ENCODE measurements at places on chromosomes 6 and 20.

DNA sequence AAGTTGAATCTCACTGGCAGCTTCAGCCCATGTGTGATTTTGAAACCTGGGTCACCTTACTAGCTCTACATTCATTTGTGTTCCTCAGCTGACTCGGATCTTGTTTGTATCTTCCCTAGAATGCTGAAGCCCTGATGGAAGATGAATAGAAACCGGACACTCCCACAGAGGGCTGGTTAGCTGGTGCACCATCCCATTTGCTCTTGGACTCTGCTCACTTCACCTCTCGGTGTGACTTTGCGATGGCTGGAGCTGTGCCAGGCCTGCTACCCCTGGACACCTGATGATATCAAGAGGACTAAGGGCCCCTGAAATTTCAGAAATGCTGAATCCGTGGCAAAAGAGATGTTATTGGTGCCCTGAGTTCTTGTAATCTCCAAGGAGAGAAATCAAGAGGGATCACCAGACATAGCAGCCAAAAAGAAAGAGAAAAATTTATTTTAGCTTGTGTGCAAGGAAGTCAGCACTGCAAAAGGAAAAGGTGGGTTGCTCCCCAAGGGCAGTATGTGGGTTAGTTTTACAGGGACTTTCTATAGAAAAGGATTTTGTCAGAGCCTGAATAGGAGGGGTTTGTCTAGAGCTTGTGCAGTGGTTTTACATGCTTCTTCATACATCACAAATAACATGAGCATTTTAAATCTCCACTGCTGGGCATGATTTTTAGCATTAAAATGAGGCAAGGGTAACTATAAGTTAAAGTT, 426.3 kb upstream of the NOX3 start:
- ATAC-seq, result peak; percentile 69

GRCh38 chr6:117960877-117961276, 53.8 kb downstream of the SLC35F1 start:
- ATAC-seq, result no peak

DNA sequence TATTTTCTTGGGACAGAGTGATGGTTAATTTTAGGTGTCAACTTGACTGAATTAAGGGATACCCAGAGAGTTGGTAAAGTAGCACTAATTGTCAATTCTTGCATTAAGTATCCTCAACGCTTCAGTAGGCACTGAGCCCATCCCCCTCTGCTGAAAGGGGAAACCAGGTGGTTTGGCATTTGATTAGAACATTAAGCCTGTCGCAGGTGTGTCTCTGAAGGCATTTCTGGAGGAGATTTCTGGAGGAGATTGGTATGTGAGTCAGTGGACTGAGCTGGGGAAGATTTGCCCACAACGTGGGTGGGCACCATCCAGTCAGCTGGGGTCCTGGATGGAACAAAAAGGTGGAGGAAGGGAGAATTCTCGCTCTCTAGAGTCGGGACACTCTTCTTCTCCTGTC, 119.8 kb downstream of the RFX6 start:
- ATAC-seq, result no peak

- no peak for ATAC-seq
Measured at GRCh38 chr20:17885544-17885943, 83.0 kb downstream of the SNX5 start.

- ATAC-seq, result no peak
Measured at GRCh38 chr20:4272225-4272624, 256.9 kb upstream of the RNF24 start.

- ATAC-seq, result no peak
Measured at GRCh38 chr6:12245763-12246718, 44.1 kb upstream of the EDN1 start.

- no peak for ATAC-seq
Measured at GRCh38 chr6:4564801-4565271, 211.4 kb upstream of the CDYL start.

GRCh38 chr20:54633374-54634355, 158.3 kb downstream of the DOK5 start:
- ATAC-seq, result no peak

GRCh38 chr6:34005901-34006531, 139.9 kb downstream of the GRM4 start:
- ATAC-seq, result no peak

- ATAC-seq, result peak; percentile 36
Measured at GRCh38 chr6:73519926-73520687, 725 bp downstream of the EEF1A1 start.

- peak; percentile 89 for ATAC-seq
Measured at GRCh38 chr6:159017757-159018559, 18.0 kb upstream of the RSPH3 start.

- no peak for ATAC-seq
Measured at GRCh38 chr6:7165890-7166267, 58.1 kb downstream of the RREB1 start.

GRCh38 chr6:42260972-42261371, 43.3 kb upstream of the MRPS10 start:
- ATAC-seq, result peak; percentile 60

DNA sequence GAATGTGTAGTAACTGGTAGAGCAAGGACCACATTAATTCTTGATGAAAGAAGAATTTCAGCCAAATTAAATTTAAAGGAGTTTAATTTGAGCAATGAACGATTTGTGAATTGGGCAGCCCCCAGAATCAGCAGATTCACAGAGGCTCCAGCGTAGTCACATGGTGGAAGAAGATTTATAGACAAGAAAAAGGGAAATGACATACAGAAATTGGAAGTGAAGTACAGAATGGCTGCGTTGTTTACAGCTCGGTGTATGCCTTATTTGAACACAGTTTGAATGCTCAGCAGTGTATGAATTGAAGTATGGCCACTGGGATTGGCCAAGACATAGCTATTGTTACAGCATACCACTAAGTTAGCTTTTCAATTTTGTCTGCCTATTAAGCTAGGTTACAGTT, 173.6 kb upstream of the ARG1 start:
- ATAC-seq, result no peak

DNA sequence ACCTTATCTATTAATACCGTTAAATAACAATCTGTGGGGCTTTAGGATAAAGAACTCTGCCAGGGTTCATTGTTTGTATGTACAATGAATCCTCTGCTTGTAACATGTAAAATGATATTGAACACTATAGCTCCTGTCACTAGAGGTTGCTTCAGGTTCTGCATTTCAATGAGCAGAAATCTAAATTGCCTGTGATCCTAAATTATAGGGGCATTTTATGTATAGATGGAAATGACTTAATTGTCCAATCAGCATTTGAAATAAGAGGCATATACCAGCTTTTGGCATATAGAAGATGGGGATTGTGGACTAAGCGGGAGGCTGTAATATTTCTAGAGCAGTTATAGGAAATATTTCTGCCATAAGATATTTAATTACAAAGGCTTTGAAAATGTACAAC, 2.0 kb downstream of the NCOA3 start:
- no peak for ATAC-seq

- ATAC-seq, result no peak
Measured at GRCh38 chr6:121330516-121330915, 3.8 kb downstream of the TBC1D32 start.

DNA sequence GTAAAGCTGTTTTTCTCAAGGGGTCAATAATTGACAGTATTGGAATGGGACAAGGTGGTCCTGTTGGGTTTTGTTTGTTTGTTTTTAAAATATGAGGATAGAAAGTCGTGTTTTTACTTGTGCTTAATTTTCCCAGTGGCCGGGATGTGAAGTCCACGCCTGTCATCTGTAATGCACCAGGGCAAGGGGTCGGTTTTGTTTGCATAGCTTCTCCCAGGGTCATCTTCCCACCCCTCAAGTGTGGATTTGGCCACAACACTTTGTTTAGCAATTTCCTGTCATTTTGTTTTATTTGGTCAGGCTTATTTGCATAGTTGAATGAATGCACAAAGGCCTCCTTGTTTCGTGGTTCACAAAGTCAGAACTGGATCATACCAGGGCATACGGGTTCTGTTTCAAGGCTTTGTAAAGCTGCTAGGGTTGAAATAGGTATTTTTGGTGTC, 29.8 kb downstream of the SYNJ2 start:
- no peak for ATAC-seq

GRCh38 chr6:20717743-20718142, 183.5 kb downstream of the CDKAL1 start:
- ATAC-seq, result no peak

DNA sequence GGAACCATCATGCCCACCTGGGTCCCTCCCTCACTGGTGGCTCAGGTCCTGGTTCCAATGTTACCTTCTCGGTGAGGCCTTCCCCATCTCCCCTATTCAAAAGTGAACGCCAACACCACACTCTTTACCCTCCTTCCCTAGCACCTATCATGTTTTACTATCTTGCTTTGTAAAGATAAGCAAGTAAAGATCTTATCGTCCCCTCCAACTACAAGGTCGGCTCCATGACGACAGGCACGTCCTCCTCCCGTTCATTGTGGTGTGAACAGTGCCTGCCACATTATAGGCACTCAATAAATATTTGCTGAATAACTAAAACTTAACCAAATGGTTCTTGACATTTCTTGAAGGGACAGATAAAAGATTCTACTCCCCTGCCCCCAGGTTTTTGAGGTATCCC, 147.1 kb downstream of the PREX1 start:
- no peak for ATAC-seq

- ATAC-seq, result no peak
Measured at GRCh38 chr6:18561037-18561750, 174.0 kb downstream of the RNF144B start.

DNA sequence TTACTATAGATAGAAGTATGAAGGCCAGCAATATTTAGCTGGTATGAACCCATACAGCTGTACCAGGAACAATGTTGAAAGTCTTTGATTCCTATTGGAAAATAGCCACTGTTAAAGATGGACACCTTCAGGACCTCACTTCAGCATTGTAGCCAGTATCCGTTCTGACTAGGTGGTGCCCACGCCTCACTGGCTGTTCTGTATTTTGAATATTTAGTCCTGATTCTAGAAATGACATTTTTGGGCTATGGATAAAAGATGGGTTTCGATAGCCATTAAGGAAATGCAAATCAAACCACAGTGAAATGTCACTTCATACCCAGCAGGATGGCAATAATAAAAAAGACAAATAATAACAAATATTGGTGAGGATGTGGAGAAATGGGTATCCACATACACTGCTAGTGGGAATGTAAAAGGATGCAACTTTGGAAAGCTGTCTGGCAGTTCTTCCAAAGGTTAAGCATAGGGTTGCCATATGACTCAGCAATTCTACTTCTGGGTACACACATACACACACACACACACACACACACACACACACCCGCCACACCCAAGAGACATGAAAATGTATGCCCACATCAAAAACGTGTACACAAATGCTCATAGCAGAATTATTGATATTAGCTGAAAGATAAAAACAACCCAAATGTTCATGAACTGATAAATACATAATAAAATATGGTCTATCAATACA, 56.8 kb downstream of the UTRN start:
- ATAC-seq, result no peak

- ATAC-seq, result no peak
Measured at GRCh38 chr20:63606686-63607085, 20.2 kb downstream of the GMEB2 start.

DNA sequence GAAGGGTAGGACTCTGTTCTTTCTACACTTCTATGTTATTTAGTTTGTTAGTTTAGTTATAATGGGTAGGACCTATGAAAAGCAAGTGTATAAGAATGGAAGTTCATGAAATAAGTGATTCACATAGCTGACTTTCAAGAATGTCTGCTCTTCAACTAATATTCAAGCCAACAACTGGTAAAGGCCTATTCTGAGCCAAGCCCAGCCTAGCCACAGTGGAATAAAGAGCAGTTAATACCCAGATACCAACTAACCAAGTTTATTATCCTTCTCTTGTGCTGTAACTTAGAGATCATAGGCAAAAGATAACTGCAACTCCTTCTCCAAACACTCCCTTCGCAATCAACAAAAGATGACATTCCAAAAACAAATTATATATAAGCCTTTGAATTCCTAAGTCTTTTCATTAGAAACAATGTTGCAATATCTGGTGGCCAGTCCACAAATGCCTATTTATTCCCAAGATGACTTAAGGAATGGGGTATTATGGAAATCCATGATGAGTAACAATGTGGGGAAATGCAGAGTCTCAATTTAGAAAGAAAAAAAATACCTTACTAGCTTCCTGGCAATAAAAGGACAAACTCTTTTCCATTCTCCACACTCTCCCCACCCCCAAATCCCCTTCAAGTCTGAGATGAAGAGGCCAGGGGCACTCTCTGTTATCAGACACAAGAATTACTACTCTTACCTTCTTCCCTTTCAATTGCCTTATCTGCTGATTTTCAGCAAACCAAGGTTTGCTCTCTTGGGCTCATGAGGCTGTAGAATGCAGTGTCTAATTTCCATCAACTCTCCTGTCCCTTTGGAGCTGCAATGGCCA, 27.4 kb downstream of the BTBD9 start:
- ATAC-seq, result no peak

DNA sequence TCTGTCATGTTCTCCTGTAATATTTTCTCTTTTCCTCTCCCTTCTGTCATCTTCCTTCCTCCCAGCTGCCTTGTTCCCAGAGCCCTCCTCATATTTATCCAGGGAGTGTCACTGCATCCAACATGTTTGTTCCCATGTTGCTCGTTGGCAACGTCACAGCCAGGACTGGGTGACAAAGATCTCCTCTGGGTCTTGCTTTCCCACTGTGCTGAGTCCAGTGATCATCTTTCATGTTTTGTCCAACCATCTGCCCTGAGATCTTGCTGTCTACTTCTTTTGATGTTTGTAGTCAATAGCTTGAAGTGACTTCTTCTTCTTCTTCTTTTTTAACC, 26.6 kb downstream of the FARS2 start:
- ATAC-seq, result peak; percentile 17

- no peak for ATAC-seq
Measured at GRCh38 chr6:134309227-134309626, 8.7 kb downstream of the SGK1 start.

DNA sequence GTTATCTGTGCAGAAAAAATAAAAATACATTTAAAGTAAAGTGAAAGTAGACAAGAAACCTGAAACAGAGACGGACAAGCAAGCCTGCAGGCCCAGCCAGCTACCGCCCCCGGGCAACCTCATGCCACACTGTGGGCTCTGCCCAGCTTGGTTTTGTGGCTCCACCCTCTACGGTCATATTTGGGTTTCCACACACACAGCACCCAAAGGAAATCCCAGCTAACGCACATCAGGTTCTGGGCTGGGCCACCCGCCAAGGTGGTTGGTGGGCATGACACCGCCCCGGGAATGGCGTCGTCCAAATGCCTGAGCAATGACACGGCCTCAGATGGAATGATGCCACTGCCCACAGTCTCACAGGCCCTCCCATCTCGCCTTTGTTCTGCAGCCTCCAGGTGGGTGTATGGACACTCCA, 22.9 kb downstream of the FAM110A start:
- ATAC-seq, result peak; percentile 72

DNA sequence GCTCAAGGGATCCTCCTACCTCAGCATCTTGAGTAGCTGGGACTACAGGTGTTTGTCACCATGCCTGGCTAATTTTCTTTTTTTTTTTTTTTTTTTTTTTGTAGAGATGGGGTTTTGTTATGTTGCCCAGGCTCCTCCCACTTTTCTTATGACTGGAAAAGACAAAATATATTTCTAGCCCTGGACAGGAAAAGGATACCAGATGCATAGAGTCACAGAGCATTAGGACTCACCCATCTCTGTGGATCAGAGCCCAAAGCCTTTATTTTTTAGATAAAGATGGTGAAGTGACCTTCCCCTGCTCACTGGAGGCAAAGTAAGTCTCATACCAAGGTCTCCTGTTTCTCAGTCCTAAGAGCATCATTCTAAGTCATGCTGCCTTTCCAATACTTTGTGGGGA, 3.4 kb downstream of the TRIM10 start:
- no peak for ATAC-seq

All from activated T-helper 17 cell treated with anti-CD3 and anti-CD28 coated beads, Interleukin-2, amount 50 U/mL, for 72 hours (primary cell).